ENCODE measurements at places on chromosomes 1 and 21. TPM values are rescaled to one million over a fixed set of nuclear protein-coding genes. Genes with fewer than 3 reads are reported as not detected.

The KCNJ9 gene
- not detected for total RNA-seq

The PPIAL4G gene
- 0.43 TPM for total RNA-seq

The PTGER3 gene
- not detected for total RNA-seq

The ZNF683 gene
- total RNA-seq: 9.6 TPM

The LRIF1 gene
- 8.9 TPM for total RNA-seq

The WNT2B gene
- total RNA-seq: 0.20 TPM

The DNAJC28 gene
- total RNA-seq: 0.63 TPM

Measured in natural killer cell (primary cell).